ENCODE measurements at places on chromosomes 3 and 15.

GRCh38 chr3:11130385-11130784, 23.9 kb upstream of the HRH1 start:
- DNase-seq = no peak

- no peak for DNase-seq
These were observed 481.2 kb downstream of the FOXP1 start for GRCh38 chr3:71102111-71102983.

GRCh38 chr15:74269362-74270035, 33.4 kb downstream of the CCDC33 start:
- DNase-seq = no peak

DNA sequence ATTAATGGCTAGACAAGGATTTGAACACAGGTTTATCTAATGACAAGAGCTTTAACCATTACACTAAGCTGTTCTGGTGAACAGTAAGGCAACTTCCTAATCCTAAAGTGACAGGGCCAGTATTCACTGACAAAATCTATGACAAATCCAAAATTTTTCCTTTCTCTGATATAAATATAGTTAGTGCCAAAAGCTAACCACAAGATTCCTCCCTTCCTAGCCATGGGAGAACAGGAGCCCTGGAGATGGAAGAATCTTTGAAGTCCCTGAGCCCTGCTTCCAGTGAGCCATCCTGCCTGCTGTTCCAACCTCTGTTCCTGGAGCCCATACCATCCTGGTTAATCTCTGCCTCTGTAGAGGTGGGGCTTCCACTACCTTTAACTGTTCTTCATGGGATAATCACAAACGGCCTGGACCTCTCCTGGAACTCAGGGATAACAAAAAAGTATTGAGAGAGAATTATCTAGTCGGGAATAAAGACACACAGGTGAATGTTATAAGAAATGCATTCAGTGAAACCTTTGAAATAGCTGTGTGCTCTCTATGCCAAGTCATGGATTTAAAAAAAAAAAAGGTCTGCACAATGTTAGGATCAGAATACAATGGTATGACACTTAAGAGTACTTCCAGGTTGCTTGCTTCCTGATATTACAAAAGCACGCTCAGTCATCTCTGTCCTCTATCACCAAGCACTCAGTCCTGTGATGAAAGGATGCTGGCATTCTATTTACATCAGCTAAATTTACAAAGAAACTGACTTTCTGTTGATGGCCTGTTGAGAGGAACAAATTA, 235.8 kb downstream of the SUCLG2 start:
- DNase-seq = no peak

- DNase-seq = no peak
These were observed 461 bp downstream of the PCYT1A start for GRCh38 chr3:196287090-196287439.

- no peak for DNase-seq
These were observed 17.3 kb upstream of the ENTPD3 start for GRCh38 chr3:40369716-40370115.

Measured in central memory CD8-positive, alpha-beta T cell (primary cell).